Stimulated activated CD4-positive, alpha-beta T cell treated with anti-CD3 and anti-CD28 coated beads, Interleukin-15, amount 100 ng/mL, for 1 hour (primary cell): ENCODE measurements at places on chromosomes 5 and 9.

GRCh38 chr5:38467353-38468040, 88.9 kb downstream of the LIFR start:
- DNase-seq, result no peak

GRCh38 chr5:178595150-178595549, 5.0 kb upstream of the COL23A1 start:
- no peak for DNase-seq

DNA sequence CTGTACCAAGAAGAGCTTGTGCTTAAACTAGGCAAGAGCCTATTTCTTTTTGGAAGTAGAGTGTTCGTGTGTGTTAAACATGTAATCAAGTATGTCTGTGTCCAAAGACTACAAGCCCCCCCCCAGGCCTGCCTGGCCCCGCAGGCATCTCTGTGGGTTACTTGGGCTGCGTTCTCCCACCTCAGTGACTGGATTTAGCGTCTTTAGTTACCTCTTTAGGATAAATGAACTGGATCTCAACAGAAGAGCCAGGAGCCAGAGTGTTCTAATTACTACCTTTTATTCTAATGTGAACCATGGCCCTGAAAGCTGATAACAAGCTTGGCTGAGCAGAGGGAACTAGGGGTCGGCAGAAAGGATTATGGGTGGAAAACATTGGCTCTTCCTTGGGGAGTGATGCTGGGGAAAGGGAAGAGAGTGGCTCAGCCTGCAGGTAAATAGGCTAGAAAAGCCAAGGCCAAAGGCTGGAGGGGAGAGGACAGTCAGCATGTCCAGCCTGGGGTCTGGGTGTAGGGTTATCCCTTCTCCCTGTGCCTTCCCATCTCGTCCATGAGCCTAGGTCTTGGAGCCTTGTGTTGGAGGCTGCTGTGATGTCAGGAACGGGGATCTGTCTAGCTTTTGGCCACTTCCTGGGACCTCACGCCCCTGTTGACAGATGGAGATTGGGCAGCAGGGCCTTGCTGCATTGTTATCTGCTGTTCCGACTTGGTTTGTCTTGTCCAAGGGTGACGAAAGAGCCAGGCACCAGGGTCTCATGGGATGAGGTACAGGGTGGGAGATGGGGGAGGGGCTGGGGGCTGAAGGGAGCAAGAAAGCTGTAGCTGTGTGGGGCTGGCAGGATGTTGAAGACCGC, 11.1 kb downstream of the CD74 start:
- no peak for DNase-seq

GRCh38 chr5:138230981-138231589, 18.0 kb upstream of the CDC23 start:
- DNase-seq, result no peak

- no peak for DNase-seq
Observed at GRCh38 chr5:2776337-2777302, 25.1 kb upstream of the IRX2 start.

DNA sequence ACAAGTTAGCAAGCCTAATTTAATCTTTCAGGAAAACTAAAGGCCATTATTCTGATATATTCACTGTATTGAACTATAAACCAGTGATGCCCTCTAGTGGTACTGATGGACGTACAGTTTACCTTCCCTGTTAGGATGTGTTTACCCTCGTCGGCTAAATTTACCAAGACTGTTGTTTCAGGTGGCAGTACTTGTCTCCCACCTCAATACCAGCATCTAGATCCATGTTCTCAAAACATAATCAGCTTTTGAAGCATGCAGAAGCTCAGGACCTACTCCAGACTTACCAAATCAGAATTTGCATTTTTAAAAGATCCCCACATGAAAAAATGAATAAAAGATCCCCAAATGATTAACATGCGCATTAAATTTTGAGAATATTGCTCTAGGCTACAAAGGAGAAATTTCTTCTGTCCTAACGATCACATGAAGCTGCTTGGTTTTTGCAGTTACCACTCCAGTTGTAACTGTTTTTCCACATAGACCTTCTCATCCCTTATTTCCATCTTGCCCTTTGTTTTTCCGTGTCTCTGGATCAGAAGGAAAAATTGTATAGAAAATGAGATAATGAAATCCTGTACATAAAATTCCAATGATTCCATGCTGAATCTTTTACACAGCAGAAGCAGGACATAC, 3.2 kb upstream of the BAAT start:
- no peak for DNase-seq

GRCh38 chr9:95103871-95104580, 213.5 kb downstream of the FANCC start:
- DNase-seq, result no peak

GRCh38 chr9:98887918-98888510, 55.7 kb upstream of the COL15A1 start:
- no peak for DNase-seq

- DNase-seq, result no peak
Observed at GRCh38 chr5:146646441-146646840, 130.5 kb upstream of the GPR151 start.

DNA sequence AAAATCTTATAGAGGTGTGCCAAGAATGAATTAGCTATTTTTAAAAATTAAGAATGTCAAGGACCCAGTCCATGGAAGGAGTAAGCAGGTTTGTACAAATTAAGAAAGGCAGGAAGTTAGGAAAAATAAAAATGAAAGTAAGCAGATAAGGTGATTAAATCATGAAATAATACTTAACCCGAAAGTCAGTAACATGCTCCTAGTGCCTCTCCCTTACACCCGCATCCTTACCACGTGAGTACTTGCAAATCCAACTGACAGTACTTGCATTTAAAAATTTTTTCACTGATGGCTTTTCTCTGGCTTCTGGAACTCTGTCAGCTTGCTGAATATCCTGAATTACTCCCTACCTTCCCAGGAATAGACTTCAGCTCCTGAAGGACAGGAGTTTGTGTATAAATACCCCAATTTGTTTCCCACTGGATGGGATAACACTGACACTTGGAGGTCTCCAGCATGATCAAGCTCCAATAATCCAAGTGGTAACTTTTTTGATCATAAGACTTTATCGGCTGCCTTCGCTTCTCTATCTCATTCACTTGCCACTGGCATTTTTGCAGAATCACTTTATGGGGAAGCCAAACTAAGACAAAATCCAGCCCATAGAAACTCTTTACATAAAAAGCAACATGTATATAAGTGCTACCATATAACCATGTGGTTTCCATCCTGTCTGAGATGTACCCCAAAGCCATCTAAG, 41.6 kb upstream of the RICTOR start:
- DNase-seq, result no peak

- DNase-seq, result no peak
Observed at GRCh38 chr5:142866563-142867275, 96.5 kb downstream of the ARHGAP26 start.

GRCh38 chr9:122212473-122213004, 16.2 kb downstream of the LHX6 start:
- no peak for DNase-seq

DNA sequence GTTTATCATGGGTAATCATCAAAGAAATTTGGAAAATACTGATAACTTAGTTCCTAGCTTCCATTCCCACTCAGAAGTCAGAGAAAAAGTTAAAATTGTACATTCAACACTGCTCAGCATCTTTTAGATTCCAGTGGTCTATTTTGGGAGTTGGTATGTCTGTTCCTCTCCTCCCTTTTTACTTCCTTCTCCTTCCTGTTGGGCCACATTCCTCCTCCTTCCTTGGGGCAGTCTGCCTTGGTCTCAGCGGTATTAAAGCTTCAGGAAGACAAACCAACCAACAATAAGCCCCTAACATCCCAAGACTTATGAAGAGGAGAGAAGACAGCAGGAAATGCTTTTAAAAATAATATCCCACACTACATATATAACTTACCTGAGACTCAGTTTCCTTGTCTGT, 49.9 kb upstream of the SSBP2 start:
- DNase-seq, result no peak

GRCh38 chr5:174083056-174083827, 37.7 kb downstream of the NSG2 start:
- DNase-seq, result no peak

- no peak for DNase-seq
Observed at GRCh38 chr9:116701940-116702642, 15.0 kb downstream of the TRIM32 start.

DNA sequence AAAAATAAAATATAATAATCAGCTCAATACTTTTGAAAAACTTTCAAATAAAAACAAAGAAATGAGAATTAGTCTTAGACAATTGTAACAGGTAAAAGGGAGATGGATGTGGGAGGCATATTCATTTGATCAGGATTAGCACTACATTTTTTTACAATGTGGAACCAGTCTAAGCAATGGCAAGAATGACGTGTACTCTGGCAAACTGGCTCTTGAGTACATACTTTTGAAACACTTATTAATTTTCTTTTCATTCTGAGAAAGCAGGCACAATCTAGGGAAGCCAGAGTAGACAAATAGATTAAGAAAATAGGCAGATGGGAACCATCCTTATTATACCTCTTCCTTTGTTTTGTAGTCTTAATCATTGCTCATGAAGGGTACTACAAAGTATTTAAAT, 79.7 kb downstream of the MEF2C start:
- no peak for DNase-seq

GRCh38 chr5:153476767-153477166, 13.7 kb upstream of the GRIA1 start:
- DNase-seq, result no peak

DNA sequence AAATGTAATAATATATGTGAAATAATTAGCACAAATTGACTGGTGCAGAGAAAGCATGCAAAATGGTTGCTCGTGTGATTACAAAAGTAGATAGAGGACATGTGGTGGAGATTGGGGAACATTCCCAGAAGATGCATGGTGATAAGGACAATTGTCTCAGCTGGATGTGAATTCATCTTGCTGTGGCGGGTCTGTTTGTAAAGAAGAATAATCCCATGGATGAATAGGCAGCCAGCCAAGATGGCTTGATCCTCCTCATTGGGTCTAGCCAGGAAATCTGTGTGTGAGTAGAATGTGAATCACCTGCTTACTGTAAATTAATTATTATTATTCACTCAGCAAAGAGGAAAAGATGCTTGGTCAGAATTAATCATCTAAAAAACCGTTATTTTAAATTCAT, 12.6 kb upstream of the DPYSL3 start:
- no peak for DNase-seq

DNA sequence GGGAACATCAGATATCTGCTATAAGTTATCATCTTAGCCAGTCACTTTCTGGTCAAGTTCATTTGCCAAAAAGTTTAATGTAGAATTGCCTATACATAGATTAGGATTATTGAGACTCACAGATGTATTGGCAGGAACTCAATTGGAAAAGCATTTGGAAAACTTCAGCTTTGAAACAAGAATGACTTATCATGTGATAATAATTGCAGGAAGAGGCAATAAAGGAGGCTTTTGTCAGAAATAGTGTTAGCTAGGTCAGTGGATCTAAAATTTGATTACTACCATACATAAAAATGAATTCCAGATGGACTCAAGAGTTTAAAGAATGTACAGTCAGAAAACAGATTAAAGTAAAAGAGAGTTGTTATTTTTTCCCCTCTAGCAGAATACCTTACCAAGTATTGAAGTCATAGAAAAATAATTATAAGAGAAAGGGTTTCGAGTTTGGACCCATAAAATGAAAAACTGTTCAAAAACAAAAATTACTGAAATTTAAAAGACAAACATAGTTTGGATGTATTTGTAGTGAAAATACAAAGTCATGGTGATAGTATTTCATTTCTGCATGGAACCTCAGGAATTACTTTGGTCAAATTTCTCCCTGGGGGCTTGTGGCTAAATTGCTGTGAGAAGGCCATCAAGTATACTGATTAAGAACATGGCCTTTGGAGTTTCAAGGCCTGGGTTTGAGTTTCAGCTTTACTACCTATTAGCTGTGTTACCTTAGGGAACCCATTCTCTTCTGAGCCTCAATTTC, 159.9 kb downstream of the TMEM38B start:
- no peak for DNase-seq
